Activated CD8-positive, alpha-beta memory T cell treated with anti-CD3 and anti-CD28 coated beads for 48 hours (primary cell): ENCODE measurements at places on chromosomes 11 and 22.

- no peak for DNase-seq
Observed at GRCh38 chr11:112033902-112034301, 8.7 kb downstream of the DLAT start.

- no peak for DNase-seq
Observed at GRCh38 chr22:29635734-29636357, 32.4 kb downstream of the NF2 start.

DNA sequence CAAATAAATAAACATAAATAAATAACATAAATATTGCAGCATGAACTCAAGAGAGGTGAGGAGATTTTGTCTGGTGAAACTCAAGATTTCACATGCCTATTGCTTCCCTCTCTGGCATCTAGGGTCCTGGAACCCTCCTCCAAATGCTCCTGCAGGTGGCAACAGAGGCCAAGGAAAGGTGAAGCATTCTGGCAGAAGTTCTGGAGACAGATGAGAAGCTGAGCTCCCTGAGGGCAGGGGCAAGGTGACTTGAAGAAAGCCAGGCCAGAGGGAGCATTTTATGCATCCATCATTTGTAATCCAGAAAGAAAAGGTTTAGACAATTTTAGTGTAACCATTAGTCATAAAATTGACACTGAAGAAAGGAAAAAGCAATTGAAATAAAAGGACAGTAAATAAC is 64.9 kb downstream of the ENDOD1 start:
- no peak for DNase-seq

GRCh38 chr11:66015936-66016792 is 4.4 kb downstream of the CST6 start:
- no peak for DNase-seq

DNA sequence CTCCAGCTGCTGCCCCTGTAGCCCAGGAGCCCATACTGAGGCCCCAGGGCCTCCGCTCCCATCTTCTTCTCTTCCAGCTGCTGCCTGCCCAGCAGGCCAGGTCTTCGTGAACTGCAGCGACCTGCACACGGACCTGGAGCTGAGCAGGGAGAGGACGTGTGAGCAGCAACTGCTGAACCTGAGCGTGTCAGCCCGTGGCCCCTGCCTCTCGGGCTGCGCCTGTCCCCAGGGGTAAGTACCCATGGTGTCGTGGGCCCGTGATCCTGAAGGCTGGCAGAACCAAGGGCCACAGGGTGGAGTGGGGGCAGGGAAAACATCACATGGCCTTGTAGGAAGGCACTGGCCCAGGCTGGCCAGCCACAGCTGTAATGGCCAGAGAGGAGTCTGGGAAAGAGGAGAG is 31.2 kb downstream of the OTOG start:
- no peak for DNase-seq

DNA sequence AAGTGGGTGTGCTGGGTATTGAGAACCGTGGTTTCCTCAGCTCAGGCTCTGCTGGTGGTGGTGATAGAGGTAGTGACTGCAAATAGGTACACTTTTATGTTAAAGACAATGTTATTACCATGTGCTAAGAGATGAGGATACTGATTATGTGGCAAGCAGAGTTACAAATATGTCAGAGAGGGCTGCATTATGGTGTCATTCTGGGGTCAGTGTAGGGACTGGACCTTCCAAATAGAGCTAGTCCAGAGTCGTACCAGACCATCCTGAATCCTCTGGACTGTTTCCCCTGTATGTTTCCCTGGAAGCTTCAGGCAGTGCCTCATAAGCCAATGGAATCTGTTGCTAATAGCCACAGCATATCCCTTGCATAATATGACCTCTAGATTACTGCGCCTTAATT is at the start of gene DNAJB7:
Gene DNAJB7 (minus strand): TSS at position 101 of the 400 bp plus-strand sequence. CDS start 119 bp downstream, outside the sequence.
- DNase-seq, result no peak

DNA sequence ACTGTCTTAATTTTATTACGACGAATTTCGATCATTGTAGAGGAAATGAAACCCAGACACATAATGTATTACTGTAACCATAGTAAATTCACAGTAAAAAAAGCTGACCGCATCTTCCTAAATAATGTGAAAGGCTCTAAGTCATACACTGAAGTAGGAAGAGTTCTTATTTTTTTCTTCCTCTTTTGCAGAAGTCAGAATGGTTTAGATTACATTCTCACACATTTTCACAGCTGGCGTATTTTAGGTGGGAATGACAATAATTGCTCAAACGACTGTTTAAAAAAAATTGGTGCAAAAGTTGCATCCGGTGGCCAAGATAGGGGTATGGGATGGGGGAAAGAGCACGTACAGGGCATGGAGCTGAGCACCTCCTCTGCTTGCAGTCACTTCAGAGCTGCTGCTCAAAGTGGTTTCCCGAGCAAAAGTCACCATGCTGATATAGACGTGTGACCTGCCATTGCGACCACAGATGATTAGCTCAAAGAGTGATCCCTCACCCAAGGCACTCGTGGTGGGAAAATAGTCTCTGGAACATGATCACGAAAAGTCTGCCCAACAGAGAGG is 35.3 kb downstream of the MMP13 start:
- DNase-seq, result no peak

GRCh38 chr22:39408807-39409206 is 9.2 kb downstream of the TAB1 start:
- DNase-seq, result no peak

DNA sequence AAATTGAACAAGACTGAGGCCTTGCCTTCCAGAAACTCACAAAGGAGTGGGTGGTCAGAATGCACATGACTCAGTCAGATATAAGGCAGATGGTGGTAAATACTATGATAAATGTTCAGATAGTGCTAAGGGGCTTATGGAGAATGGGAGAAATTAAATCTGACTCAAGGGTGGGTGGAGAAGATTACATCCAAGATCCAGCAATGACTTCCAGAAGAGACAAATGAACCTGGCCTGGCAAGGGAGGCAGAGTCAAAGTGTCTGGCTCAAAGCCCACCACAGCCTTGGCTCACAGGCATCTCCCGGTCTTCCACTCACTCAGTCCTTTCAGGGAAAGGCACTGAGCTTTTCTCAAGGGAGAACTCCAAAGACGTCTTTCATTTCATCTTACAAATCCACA is 6.1 kb upstream of the ZBTB16 start:
- no peak for DNase-seq
